ENCODE measurements at places on chromosomes 6 and 20. TPM values are rescaled to one million over a fixed set of nuclear protein-coding genes. Genes with fewer than 3 reads are reported as not detected.

DNA sequence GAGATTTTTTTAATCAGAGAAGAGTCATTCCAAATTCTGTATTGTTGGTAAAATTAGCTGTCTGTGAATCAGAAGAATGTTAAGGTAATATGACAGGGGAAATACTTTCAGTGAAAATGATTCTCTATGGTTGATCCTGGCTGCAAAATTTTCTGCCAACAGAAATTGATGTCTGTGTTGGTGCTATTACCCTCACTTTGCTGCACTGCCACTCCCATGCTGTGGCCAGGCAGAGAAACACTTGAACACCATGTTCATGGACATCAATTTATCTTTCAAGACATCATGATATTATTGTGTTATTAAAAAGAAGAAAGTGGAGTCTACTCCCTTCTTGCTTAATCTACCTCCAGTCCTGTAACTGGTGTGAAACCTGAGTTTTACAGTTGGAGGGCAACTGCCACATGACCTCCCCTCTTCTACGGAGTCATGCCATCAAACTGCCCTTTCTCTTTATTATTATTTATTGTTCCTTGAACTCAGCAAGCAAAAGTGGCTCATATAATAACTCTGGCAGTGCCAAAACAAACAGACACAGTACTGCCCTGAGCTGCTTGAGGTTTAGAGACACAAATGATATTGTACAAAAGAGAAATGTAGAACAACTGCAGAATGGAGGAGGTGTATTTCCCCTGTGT lies 288.0 kb upstream of the JAG1 start:
- no peaks in the 10 kb centered on the region for H3K36me3 ChIP-seq
- no peaks in the 10 kb centered on the region for H3K4me1 ChIP-seq
- H3K27ac ChIP-seq: no peak overlapping the region
- no peak overlapping the region for H3K4me3 ChIP-seq
- no peaks in the 10 kb centered on the region for H3K27me3 ChIP-seq
- DNase-seq: no peak

GRCh38 chr6:11042750-11043377 lies 1.2 kb downstream of the ELOVL2 start:
- no peak for DNase-seq
- H3K36me3 ChIP-seq: no peaks in the 10 kb centered on the region
- peaks cover 47% of the 10 kb centered on the region for H3K27me3 ChIP-seq

RAET1E gene
- total RNA-seq: not detected

GRCh38 chr6:72939004-72939403 lies 286.3 kb downstream of the KHDC1L start:
- no peak overlapping the region for H3K4me3 ChIP-seq
- DNase-seq: no peak
- no peaks in the 10 kb centered on the region for H3K4me1 ChIP-seq
- no peaks in the 10 kb centered on the region for H3K27me3 ChIP-seq

C20orf202 gene
- total RNA-seq: not detected

GRCh38 chr6:71887744-71888230 lies 1.4 kb downstream of the RIMS1 start:
- no peak for DNase-seq
- H3K36me3 ChIP-seq: no peaks in the 10 kb centered on the region
- no peak overlapping the region for H3K27ac ChIP-seq
- H3K4me3 ChIP-seq: no peak overlapping the region
- H3K27me3 ChIP-seq: peaks cover 29% of the 10 kb centered on the region

CAGE1 gene
- not detected for total RNA-seq

HDGFL1 gene
- total RNA-seq: not detected

JAG1 gene
- 95.0 TPM for total RNA-seq
